ENCODE measurements at places on chromosomes 6 and 20.

GRCh38 chr20:64069614-64070243 is 6.7 kb downstream of the TCEA2 start:
- no peak for DNase-seq

- no peak for DNase-seq
These were observed 33.3 kb downstream of the GFRA4 start for GRCh38 chr20:3629893-3630292.

GRCh38 chr6:131914967-131915751 is 36.0 kb downstream of the CCN2 start:
- peak; percentile 11 for DNase-seq

- DNase-seq = no peak
These were observed 91.9 kb downstream of the SLC24A3 start for GRCh38 chr20:19304389-19304788.

DNA sequence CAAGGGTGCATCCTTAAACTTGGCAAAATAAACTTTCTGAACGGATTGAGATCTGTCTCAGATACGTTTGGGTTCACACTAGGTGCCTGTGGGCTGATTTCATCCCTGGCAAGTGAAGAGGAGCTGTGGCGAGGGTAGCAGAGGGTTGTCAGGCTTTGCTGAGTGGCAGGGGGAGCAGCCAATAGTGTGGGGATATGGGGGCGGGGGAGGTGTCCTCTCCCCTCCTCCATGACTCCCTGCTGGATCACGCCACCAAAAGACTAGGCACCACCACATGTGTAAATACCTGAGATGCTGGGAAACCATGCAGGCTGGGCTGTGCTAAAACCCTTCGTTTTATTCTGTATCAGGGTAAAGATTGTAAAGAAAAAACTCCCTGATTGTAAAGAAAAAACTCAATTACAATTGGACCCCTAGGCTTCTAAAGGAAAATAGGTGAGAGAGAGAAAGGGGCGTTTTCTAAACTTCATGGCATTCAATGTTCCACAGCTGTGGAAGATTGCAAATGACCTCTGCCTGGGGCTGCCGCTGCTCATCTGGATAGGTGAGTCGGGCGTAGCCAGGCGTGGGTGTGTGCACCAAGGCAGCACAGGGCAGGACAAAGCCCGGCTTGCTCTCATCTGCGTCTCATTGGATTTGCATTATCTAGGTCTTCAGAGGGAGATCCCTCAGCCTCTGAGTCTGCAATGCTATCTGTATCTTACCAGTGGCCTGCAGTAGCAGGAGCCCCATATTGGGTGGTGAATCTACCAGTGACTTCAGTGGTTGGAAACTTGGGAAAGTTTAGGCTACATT is 26.9 kb upstream of the ADTRP start:
- no peak for DNase-seq

DNA sequence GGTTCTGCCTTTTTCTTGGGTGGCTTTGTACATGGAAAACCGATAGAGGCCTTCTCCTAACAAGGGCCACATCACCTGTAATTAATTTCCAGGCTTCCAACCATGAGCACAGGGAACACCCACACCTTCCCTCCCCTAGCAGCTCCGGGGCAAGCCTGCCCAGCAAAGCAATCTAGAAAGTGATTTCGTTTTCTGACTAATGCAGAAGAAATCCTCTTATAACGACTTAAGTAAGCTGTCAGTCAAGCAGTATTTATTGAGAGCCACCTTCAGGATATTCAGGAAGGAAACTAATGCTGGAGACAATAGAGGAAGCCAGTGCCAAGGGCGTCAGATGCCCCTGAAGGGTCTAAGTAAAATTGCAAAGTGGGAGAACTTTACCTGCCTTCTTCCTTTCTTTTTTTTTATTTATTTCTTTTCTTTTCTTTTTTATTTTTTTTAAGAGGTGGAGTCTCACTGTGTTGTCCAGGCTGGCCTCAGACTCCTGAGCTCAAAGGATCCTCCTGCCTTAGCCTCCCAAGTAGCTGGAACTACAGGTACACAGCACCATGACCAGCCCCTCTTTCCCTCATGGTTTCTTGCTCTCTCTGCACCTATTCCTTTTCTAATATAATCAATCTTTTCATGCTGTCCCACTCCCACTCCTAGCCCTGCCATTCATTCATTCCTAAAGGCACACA is 67.5 kb upstream of the MBOAT1 start:
- DNase-seq = no peak

DNA sequence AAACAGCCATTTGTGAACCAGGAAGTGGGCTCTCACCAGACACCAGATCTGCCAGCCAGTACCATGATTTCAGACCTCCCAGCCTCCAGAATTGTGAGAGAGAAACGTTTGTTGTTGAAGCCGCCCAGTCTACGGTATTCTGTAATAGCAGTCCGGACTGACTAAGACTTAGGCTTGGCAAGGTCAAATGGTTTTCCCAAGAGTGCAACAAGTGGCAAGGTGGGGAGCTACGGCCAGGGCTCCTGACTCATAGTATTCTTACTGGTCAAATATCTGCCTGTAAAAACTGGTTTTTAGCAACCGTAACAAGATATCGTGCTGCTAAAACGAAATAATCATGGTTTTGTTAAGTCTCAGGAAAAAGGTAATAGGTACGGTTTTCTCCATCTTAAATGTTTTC is 37.8 kb downstream of the MCUR1 start:
- no peak for DNase-seq

GRCh38 chr6:40457261-40457660 is 129.9 kb downstream of the LRFN2 start:
- DNase-seq = no peak

GRCh38 chr6:166997768-166998255 is 1.4 kb upstream of the CEP43 start:
- DNase-seq = peak; percentile 31

DNA sequence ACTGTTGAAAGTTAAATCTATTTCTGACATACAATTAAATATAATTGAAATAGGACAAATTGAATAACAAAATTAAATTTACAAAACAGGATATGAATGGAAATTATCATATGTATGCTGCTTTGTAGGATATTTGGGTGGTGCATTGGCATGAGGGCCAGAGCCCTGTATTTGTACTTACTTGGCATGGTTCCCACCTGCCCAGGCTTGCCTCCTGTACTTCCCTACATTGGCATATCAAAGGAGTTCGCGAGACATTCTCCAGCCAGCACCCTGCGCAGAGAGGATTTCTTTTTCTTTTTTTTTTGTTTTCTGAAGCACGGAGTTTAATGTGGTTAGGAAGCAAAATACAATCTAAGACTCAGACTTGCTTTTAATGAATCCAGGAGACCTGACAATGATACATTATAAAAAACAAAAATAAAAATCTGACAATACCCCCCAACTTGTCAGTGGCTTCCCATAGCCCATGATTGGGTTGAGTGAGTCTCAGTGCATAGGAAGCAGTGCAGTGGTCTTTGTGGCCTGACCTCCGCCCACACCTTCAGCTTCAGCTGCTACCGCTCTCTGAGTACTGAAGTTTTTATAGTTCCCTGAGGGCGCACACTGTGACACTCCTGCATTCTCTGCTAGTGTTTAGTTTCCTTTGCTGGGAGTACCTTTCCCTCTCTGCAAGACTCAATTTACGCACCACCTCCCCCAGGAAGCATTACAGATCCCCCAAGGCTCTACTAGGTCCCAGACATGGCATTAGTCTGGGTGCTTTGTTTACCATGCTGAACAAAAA is 440.8 kb downstream of the UTRN start:
- DNase-seq = no peak

DNA sequence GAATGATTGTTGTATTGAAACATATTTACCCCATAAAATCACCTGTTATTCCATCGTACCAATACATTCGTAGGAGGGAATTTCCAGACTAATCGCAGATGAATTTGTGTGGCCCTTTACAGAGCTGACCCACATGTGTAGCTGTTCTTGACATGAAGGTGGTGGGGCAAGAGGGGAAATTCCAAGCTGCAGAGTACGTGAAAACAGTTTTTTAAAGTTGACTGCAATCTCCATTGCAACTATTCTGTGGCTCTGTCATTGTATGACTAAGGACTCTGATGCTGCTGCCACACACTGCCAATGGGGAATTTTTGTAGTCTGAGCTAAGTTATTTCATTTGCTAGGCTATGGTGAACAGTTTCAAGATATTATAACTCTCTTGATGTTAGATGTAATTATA is 46.4 kb upstream of the ADTRP start:
- no peak for DNase-seq

- no peak for DNase-seq
These were observed 72.5 kb downstream of the FLRT3 start for GRCh38 chr20:14264869-14265268.

- DNase-seq = no peak
These were observed 4.8 kb upstream of the PRPH2 start for GRCh38 chr6:42727087-42727611.

DNA sequence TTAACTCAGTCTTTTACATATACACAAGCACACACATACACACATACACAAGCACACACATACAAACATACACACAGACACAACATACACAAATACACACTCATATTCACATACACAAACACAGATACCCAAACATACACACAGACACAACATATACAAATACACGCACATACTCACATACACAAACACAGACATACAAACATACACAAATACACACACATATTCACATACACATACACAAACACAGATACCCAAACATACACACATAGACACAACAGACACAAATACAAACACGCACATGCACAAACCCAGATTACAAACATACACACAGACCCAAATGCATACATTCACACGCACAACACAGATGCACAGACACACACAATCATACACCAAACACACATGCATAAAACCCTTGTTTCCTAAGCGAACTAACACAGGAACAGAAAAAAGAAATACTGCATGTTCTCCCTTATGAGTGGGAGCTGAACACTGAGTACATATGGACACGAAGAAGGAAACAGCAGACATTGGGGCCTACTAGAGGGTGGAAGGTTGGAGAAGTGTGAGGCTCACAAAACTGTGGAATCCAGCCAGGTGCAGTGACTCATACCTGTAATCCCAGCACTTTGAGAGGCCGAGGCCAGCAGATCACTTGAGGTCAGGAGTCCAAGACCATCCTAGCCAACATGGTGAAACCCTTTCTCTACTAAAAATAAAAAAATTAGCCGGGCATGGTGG is 34.2 kb downstream of the PIM1 start:
- DNase-seq = no peak

DNA sequence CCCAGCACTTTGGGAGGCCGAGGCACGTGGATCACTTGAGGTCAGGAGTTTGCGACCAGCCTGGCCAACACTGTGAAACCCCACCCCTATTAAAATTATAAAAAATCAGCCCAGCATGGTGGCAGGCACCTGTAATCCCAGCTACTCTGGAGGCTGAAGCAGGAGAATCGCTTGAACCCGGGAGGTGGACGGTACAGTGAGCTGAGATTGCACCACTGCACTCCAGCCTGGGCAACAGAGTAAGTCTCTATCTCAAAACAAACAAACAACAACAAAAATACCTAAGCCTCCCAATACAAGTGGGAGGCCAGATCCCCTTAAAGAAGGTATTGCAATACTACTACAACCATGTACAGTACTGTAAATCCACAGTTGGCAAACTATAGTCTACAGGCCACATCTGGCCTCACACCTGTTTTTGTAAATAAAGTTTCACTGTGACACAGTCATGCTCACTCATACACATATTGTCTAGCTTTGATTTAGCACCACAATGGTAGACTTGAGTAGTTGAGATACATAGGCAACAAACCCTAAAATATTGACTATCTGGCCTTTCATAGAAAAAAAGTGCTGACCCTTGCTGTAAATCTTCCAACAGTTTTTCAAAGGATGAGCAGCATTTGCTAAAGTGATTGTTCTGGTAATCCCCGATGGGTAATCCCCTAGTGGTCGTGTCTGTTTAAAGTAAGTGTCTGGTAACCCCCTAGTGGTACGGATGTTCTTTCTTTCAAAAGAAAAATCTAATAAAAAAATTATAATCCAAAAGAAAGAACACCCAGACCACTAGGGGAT is 202.0 kb downstream of the RNGTT start:
- DNase-seq = no peak

- no peak for DNase-seq
These were observed 203.2 kb downstream of the ISM1 start for GRCh38 chr20:13424174-13424833.

- no peak for DNase-seq
These were observed 64.2 kb downstream of the FKBP5 start for GRCh38 chr6:35624341-35625070.

DNA sequence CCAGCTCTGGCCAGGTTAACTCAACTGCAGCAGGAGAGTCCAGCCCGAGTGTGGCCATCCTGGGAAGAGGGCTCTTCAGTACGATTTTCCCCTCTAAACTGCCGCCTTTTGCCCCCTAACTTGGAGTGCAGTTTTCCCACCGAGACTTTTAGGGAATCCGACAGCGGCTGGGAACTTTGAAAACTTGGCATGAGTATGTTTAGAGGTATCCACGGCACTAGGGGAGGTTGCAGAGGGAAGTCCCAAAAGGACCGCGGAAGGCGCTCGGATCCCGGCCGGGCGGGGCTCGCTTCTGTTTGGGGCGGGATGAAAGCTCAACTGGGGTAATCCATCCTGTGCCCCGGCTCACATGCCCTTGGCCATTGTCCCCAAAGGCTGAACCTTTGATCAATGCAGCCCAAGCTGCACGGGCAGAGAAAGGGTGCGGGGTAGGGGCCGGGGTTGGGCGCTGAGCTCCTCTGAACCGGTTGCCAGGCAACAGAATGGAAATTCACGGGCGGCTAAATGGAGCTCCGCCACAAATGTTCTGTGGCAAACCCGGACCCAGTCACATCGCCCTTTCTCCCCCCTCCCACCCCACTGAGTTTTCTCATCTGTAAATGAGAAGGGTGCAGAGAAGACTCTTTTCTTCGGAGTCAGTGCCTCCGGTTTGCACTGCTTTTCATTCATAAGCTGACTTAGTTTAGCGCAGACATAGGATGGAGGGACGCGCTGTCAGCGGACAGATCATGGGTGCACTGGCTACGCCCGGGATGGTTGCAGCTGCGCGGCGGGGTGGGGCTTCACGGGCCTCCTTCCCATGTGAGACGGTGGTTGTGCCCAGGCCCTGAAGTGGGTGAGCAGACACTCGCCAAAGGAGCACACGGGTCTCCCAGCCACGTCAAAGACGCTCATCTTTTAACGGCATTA is 2.3 kb downstream of the BMP6 start:
- no peak for DNase-seq

DNA sequence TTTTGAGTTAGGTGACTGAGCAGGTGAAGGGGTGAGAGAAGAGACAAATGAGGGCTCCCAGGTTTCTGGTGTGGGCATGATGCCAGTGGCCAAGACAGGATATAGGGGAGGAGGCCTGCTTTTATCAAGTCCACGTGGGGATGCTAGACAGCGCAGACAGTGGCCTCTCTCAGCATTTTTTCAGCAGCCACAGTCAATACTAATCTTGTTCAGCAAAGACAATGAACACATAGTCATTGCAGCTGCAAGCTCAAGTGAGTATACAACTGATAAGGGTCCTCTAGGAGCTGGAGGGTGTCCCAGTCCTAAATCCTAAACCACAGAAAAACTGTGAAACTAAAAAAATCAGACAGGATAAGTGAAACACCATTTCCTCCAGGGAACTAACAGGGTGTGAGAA is 48.6 kb downstream of the UQCC1 start:
- DNase-seq = no peak

All from activated T-helper 9 cell treated with anti-CD3 and anti-CD28 coated beads, Interleukin-2, amount 50 U/mL, for 16 hours (primary cell).